Fibroblast of skin of scalp (primary cell): ENCODE measurements at places on chromosomes 6 and 20.

GRCh38 chr20:48667481-48667880, 160.3 kb downstream of the PREX1 start:
- DNase-seq: no peak

GRCh38 chr20:60294632-60295031, 336.4 kb downstream of the CDH26 start:
- DNase-seq: no peak

- DNase-seq: peak; percentile 57
These were observed 23.0 kb upstream of the CD24 start for GRCh38 chr6:106997392-106998158.

GRCh38 chr6:111943726-111944125, 70.5 kb upstream of the FYN start:
- no peak for DNase-seq

DNA sequence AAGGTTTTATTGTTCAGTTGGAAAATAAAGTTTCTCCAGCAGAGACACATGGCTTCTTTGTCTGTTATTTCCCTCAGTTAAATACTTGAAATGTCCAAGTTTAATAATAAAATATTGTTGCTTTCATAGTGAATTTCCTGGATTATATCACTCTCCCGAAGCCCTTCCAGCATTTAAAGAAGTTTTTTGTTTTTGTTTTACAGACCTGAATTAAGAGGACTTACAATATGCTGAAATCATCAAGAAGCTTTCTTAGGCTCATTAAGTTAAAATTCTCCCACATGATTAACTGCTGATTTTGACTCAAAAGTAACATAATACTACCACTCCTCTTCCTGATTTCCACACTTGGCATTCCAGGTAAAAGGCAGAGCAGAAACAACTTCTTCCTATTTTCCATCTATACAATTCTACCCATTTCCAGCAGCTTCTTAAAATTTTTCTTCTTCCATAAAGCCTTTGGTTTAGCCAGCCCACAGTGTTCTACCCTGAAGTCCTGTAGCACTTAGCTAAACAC, 35.8 kb downstream of the PDSS2 start:
- DNase-seq: no peak

- DNase-seq: no peak
These were observed 106.0 kb downstream of the SYCP2 start for GRCh38 chr20:59827138-59828056.

DNA sequence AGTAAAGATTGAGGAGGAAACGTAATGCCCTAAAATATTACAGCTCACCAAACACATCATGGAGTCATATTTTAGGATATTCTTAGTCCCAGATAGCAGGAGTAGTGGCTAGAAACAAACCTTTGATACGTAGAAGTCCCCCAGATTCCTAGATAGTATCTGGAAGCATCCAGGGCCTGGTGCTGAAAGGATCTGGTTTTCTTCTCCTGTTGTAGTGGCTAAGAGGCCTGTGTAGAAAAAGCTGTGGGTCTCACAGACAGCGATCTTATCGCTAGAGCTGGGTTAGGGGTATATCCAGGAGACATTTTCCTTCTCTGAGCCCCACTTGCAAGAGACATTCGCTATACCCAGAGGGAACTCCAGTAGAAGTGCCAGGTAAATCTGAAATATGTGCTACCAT, 139.9 kb downstream of the KCNQ5 start:
- no peak for DNase-seq

DNA sequence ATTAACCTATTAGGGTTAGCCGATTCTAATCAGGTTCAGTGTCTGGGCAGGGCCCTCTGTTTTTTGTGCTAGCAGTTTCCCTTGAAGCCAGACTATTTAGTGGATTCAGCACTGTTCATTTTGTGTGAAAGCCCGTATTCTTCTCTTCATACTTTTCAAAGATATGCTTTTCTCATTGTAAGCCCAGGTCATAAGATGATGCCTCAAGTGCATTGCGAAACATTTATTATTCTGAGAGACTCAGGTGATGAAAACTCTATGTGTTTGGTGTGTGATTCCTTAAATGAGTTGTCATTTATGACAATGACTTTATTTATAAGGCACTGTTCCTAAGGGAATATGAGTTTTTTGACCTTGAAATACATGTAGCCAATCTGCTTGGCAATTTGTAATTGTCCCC, 851.0 kb upstream of the FLRT3 start:
- DNase-seq: no peak

GRCh38 chr6:16723826-16724225, 37.4 kb downstream of the ATXN1 start:
- peak; percentile 99 for DNase-seq

GRCh38 chr6:20919677-20920385, 385.6 kb downstream of the CDKAL1 start:
- no peak for DNase-seq

DNA sequence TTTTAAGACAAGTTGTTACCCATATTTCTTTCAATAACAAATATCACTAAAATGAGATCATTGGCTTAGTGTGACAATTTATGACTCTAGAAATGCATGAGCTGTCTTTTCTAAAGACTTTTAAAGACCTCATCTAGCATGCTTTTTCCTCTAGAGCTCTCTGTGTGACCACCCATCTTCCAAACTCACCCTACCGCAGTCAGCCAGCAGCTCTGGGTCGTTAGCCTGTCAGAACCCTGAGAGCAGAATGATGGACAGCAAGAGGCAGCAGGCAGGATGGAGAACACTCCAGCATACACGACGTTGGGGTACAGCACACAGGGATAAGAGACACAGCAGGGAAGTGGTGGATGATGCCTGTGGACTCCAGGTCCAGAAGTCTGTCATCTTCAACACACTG, 45.1 kb upstream of the TBX18 start:
- DNase-seq: no peak

- DNase-seq: no peak
These were observed 320.1 kb upstream of the PRND start for GRCh38 chr20:4401601-4402000.

DNA sequence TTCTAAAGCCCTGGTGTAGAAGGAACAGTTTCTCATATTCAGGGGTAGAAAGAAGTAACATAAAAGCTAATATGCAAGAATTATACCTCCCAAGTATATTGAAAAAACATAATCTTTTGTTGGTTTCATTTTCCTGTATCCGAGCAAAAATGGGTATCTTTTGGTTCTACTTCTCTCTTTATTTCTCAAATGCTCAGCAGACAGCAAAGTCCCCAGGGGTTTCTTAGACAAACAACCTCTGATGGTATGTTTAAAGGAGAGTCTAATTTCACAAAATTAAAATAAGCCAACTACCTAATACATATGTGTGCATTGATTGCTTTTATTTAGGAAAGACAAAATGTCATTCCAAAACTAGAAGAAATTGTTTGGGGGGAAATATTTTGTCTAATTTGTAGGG, 131.0 kb downstream of the TSHZ2 start:
- no peak for DNase-seq

GRCh38 chr6:142765306-142765705, 179.7 kb downstream of the HIVEP2 start:
- DNase-seq: no peak
